RPMI7951 (cell line): ENCODE measurements at places on chromosomes 6 and 20. TPM values are rescaled to one million over a fixed set of nuclear protein-coding genes. Genes with fewer than 3 reads are reported as not detected.

GRCh38 chr20:43092386-43093088 lies 97.2 kb downstream of the PTPRT start:
- DNase-seq: no peak

GRCh38 chr20:48154040-48154765 lies 368.9 kb upstream of the SULF2 start:
- DNase-seq: no peak

DNA sequence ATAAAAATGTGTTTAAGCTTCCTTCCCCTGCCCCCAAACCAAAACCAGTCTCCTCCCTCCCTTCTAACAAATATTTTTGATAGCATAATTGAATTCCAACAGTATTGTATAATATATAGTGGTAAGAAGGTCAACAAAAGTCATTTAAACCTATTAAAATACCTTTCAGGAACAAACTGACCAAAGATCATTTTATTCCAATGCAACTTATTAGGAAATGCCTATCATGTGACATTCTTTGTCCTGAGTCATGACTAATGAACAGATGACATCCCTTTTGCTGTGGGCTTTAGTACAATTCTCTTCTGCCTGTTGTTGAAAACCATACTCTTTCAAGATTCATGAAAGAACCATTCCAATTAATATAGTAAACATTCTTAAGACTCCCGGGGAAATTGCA lies 51.5 kb upstream of the TRAF3IP2 start:
- DNase-seq: peak; percentile 16

The TMEM244 gene
- 2.5 and 4.2 TPM in 2 replicates for total RNA-seq

The BPIFB3 gene
- total RNA-seq: not detected in 2 replicates

The AIF1 gene
- not detected in 2 replicates for total RNA-seq

The COX4I2 gene
- total RNA-seq: not detected in 2 replicates
